GOT3 (cell line): ENCODE measurements at places on chromosomes 4 and X.

GRCh38 chr4:106266201-106266600 lies 49.8 kb downstream of the TBCK start:
- DNase-seq = no peak

DNA sequence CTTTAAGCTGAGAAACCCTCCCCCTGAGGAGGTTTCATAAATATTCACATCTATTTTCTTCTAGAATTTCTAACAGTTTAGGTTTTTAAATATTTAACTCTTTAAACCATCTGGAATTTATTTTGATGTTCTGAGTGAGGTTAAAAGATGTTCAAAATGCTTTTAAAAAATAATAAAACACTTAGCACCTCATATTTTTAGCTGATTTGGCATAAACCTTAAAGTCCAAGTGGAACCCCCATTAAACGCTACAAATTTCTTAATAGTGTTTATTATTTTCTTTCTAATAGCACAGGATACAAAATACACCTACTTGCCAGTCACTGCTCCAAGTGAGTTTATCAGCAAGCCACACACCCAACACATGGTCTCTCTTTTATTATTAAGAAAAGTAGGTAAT lies 277.2 kb downstream of the QDPR start:
- DNase-seq = no peak

- DNase-seq = no peak
Measured at GRCh38 chrX:71241301-71241700, 12.6 kb downstream of the ZMYM3 start.

DNA sequence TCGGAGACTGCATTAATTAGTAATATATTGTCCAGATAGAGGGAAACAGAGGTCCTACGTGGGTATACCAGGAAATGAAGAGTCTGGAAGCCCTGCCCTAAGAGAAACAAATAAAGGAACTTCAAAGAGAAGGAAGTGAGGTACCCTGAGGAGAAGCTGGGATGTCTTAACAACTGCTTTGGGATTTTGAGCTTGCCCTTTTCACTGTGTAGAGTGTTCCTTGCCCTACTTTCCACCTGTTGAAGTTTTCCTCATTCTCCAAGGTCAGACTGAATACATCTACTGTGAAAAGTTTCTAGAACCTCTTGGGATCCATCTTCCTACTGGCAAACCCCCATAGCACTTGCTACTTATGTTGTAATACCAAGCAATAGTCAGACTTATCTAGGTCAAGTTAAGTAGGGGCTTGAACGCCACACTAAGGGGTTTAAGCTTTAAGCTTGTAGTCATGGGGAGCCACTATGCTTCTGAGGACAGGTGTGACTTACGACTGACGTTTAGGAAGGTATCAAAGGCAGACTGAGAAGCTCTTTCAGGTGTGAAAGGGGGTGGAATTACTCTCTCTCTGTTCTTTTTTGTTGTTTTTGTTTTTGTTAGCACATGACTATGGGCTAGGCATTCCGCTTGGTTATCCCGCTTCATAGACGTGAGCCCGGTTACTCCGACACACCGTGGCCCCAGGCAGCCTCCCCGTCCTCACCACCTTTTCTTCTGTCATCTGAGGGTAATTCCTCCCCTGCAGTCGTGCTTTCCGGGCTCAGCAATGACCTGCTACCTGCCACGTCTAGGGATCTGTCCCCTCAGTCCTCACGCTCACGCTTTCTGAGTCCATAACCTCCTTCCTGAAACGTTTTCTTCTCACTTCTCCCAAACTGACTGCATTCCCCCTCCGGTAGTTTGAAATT lies 959 bp upstream of the REST start:
- no peak for DNase-seq

GRCh38 chr4:16045687-16046086 lies 38.1 kb downstream of the PROM1 start:
- DNase-seq = no peak

GRCh38 chr4:152971053-152971452 lies 34.9 kb downstream of the FHDC1 start:
- no peak for DNase-seq

- DNase-seq = no peak
Measured at GRCh38 chrX:141839856-141840255, 1.7 kb downstream of the MAGEC3 start.

DNA sequence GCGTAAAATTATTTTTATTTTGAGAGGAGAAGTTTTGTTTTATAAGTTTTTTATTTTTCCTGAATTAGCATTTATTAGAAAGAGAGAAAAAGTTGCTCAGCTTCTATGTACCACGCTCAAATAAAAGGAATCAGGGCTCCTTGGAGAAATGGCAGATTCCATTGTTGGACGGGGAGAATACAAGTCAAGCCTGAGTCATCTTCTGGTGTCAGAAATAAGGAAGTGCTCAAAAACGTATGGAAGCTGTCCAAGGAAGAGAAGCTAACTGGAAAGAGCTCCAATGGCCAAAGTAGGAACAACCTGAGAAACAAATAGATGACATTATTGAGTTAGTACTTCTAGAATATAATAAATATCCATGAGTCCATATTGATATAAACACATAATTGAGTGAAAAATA lies 89.3 kb upstream of the NEIL3 start:
- no peak for DNase-seq

- no peak for DNase-seq
Measured at GRCh38 chr4:143699331-143700045, 987 bp downstream of the FREM3 start.

GRCh38 chr4:5409972-5410618 lies 298.3 kb downstream of the EVC2 start:
- no peak for DNase-seq

DNA sequence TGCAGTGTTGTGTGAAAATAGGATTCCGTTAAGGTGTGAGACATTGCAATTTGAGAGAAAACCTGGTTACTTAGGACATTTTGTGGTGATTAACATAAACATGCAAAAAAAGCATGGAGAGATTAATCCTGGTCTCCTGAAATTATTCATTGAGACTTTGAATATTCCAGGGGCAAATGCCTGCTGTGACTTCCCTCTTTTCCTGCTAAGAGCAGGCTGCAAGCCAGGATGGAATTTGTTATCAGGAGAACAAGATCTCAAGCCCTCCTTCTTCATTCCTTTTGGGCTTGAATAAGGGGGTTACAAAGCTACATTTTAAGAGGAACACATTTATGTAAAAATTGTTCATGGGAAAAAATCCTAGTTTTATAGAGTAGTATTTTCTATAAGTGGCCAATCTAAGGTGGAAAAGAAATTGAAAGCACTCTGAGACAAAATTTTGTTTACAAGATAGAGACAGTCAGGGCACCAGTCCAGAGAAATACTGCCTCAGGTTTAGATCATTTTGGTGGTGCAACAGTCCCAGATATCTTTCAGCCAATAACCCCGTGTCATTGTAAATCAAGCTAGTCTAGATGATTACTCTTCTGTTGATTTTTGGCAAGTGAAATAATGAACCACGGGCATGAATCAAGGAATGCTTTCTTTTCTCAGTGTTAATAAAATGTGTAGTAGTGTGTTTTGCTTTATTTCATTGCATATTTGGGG lies 1528.3 kb upstream of the AGA start:
- no peak for DNase-seq
